KBM-7 (cell line): ENCODE measurements at places on chromosomes 12 and 14.

DNA sequence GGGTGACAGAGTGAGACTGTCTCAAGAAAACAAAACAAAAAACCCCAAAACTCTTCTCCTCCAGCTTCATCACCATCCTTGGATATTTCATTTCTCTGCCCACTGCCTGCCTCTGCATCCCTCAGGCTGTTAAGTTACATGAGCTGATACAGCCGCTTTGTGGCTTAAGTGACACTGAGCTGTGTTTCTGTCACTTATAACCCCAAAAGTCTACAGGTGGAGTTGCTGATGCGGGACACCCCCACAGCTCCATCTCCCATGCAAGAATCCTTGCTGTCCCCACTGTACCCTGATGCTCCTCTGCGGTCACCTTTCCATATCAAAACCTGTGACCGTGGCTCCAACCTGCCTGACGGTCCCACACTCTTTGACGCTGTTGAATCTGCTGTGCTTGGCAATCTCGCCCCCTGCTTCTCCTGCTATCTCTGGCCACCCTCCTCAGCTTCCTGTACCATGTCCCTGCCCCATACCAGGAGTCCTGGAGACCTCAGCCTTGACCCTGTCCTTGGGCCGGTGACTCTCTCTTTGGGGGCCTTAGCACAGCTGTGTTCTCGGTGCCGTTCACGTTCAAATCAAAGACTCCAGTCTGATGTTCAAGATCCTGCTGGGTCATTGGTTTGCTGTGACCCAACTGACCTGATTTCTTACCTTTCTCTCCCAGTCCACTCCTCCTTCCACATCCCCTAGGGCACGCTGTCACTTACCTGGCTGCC lies 20.3 kb downstream of the HVCN1 start:
- no peak for DNase-seq

DNA sequence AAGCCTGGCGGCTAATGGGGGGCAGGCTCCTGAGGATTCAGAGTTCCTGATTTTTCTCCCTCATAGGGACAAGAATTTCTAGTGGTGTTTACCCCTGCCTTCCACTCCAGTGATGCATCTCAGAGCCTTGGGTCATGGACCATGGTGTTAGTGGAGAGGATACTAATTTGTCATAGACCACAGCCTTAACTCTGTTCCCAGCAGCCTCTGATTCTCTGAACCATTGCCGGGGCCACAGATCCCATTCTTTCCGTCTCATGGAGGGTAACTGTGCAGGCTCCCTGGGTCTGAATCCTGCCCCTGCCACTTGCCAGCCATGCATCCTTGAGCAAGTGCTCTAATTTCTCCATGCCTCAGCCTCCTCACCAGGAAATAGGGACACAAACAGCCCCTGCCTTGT lies 55.1 kb downstream of the RPH3A start:
- no peak for DNase-seq

DNA sequence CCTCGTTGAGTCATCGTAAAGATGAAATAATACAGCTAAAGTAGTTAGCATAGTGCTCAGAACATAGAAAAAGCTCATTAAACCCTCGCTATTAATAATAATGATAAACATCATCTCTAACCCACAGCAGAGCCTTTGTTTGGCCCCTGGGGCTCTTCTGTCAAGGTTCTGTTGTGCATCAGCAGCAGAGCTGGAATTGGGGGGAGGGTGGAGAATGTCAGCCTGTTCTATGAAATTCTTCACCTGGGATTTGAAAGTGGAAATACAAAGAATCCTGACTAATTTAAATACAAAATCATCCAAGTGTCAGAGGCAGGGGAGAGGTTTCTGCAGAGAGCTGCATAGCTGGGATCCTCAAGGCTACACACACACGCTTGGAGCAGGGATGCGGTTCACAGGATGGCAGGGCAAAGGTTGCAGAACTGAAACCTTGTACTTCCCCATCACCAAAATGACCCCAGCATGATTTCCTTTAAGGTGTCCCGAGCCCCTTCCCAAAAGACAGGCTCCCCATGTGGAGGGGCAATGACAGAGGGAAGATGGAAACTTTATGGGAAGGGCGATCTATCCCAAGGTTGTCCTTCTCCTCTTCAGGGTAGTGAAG lies 71.8 kb downstream of the DAD1 start:
- no peak for DNase-seq

DNA sequence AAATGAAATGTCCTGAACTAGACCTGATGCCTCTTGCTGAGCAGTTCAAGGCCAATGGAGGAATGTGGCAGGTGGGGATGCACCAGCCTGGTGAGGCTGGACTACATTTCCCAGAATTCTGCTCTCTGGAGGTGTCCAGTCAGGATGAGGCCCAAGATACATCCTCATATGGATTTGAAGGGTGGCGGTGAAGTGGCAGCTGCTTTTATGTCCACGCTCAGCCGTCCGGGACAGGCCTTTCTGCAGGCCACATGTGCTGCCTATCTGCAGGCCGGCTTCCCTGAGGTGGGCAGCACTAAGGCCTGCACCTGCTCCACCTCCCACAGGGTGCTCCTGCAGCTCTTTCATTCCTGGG lies 230.2 kb downstream of the BCL11B start:
- DNase-seq: no peak

DNA sequence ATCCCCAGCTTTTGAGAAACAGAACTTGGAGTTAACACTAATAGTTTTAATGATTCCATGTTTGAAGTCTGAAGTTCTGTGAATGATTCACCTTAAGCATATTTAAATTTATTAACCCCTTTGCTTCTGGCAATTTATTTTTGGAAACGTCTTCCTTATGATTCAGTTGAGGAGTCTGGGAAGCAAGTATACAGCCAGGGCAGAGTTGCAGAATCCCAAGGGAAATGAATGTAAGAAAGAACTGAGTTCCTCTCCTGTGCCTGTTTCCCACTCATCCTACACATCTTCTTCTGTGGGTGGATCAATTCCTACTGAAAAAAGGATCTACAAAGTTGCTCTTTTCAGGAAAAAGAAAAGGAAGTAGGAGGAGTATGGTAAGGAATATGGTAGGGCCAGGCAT lies 108.2 kb upstream of the CCDC91 start:
- DNase-seq: no peak

- peak; percentile 88 for DNase-seq
Observed at GRCh38 chr14:21352587-21352986, 31.2 kb downstream of the SUPT16H start.

- no peak for DNase-seq
Observed at GRCh38 chr12:65584016-65584415, 240.3 kb upstream of the HMGA2 start.

DNA sequence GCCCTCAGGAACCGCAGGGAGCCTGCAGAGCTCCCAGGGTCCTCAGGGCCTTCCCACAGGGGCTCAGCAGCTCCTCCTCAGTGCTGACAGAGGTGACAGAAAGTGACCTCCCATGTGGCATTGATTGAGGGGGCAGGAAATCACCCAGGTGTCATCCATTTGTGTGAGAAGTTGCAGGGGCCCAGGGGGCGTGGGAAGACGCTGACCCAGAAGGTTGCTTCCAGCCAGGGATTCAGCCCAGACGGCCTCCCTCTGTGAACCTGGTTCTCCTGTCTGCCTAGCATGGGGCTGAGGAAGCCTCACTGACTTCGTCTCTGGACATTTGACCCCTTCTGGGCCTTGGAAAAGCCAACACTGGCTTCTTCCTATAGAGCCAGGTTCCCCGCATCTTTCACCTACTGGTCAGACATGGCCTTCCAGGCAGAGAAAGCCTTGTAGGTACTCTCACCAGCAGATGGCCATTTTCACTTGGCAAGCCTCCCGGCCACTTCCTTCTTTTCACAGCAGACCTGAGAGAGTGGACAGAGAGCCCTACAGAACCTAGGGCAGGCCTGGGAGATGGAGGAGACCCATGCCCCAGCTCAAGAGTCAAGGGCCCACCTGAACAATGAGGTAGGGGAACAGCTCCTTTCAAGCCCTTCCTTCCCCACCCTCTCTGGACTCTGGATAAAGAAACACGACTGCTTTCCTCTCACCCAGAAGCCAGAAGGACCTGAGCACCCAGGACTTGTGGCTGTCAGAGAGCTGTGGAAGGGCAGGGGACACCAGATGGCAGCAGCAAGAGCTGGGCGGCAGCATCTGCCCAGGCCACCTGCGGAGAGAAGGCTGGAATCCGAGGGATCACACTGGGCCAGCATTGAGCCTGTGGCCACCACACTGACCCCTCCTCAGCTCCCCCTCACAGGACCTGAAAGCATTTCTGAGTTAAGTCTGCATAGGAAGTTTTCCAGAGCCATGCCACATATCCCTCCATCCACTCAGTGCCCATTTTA lies 377.8 kb downstream of the DPF3 start:
- no peak for DNase-seq

GRCh38 chr12:46950094-46950493 lies 124.3 kb upstream of the SLC38A4 start:
- no peak for DNase-seq

DNA sequence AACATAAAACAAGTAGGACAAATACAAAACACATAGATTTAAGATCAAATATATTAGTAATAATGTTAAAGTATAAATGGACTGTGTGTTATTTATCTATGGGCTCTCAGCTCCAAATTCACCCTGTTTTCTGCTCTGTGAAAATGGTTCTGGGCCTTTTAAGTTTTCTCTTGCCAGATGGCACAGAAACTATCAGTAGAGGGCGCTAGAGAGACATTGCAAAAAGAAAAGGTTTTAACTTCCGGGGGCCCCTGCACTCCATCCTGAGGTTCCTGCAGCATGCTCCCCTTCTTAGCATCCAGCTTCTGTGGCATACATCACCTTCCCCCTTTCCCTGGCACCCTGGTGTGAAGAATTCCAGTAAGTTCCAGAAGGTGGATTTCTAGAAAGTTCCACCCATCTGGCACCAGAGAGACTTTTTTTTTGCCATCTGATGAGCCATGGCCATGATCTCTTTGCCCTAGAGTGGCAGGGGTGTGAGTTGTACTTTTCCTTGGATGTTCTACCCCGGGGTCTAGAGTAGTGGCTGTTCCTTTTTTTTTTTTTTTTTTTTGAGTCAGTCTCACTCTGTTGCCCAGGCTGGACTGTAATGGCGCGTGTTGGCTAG lies 29.3 kb downstream of the ZCRB1 start:
- DNase-seq: peak; percentile 56

DNA sequence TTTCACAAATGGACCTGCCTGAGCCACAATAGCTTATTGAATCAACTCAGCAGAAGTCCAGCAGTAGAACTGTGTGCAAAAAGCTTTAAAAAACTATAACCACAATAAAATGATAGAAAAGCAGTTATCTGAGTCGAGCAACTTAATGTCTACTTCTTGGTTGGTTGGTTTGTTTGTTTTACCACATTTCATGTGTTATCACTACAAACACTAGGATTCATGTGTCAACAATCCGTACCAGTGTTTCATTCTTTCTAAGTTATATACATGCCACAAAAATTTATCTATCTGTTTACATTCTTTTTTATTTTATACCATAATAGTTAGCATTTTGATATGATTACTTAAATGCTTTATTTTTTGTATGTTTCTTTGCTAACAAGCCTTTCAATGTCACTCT lies 339.0 kb downstream of the KCNH5 start:
- no peak for DNase-seq

DNA sequence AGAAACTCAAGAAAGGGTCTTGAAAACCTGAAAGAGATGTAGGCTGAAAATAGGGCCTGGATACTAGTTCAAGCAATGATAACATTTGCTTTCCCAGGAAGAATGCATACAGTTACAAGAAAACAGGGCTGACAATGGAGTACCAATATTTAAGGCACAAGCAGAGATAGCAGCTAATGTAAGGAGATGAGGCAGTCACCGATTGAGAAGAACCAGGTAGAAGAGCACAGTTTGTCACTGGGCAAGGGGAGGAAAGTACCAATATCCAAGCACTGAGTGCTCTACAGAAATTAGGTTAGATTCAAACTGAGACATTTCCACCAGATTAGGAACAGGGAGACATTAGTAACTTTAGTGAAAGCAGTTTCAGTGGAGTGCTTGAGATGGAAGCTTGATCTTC lies 19.9 kb downstream of the RPS6KA5 start:
- no peak for DNase-seq

DNA sequence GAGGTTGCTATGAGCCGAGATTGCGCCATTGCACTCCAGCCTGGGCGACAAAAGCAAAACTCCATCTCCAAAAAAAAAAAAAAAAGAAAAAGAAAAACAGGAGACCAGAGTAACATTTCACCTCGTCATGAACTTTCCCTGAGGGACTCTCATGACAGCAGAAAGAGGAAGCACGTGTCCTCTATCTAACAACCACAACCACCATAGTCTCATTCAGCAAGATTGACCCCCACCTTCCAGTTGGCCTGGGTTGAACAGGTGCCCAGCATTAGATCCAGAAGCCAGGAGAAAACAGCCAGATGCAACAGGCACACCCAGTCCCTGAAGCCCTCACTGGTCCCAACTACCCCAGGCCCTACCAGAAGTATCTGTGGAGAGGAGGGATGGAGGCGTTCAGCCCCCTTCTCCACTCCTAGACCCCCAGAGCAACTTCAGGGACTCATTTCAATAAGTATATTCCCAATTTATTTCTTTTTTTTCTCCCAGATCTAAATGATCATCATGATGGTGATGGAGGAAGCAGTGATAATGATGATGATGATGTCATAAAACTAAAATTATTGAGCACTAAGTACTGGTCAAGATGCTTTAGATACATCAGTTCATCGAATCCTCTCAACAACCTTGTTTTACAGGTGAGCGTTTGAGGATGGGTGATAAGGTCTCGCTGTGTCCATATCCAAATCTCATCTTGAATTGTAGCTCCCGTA lies 235.0 kb downstream of the EFCAB11 start:
- peak; percentile 87 for DNase-seq

- no peak for DNase-seq
Observed at GRCh38 chr12:25251769-25252168, 1.0 kb upstream of the KRAS start.

GRCh38 chr12:81078469-81079196 lies 754 bp downstream of the ACSS3 start:
- no peak for DNase-seq

- no peak for DNase-seq
Observed at GRCh38 chr14:55130196-55130550, 1.1 kb downstream of the LGALS3 start.

DNA sequence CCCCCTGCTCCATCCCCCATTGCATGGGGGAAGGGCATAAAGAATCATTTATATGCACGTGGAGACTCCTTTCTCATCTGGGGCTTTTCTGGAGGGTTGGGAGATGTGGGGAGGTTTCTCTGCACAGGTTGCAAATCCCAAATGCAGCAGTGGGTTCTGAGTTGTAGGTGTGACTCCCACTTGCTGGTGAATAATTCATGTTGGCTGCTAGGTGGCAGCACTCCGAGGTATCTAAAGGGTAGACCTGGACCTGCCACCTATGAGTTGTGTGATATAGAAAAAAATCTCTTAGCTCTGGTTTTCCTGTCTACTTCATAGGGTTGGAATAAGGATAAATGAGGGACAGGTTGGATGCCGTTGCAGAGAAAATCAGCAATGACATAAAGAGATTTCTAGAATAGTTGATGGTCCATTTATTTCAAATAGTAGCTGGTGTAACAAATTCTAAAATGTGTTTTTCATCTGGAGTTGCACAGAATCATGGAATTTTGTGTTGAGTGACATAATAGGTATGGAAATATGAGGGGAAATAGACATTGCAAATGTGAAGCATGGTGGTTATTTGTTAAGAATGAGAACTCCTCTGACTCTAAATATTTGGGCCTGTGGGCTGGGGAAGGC lies 4.6 kb downstream of the MARCHF9 start:
- DNase-seq: peak; percentile 34
